ENCODE measurements at places on chromosomes 5 and 9.

DNA sequence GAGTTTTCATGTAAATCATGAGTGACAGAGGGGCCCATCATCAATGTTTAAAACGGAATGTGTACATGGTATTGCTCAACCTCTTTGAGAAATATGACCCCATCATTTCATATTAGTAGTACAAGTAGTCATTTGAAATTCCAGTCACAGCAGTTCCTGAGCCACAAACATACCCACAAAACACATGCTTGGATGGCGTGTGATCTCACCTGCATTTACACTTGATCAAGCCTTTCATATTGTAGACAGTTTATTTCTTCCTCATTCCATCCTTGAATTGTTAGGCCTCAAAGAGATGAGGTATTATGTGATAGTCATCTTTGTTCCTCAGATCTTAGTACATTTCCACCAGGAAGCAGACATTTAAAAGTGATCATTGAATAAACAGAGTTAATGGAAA, 96.8 kb upstream of the TAS2R1 start:
- DNase-seq, result no peak

GRCh38 chr5:6649186-6649585, 15.9 kb downstream of the SRD5A1 start:
- DNase-seq, result no peak

- DNase-seq, result no peak
Observed at GRCh38 chr5:61423487-61424145, 91.6 kb downstream of the ZSWIM6 start.

DNA sequence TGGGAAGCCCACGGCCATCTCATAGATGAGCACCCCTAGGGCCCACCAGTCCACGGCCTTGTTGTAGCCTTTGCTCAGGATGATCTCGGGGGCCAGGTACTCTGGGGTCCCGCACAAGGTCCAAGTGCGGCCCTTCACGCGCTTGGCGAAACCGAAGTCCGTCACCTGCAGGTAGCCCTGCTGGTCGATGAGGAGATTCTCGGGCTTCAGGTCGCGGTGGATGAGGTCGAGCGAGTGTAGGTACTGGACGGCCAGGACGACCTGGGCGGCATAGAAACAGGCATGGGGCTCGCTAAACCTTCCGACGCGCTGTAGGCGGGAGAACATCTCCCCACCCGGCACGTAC, 558 bp downstream of the PRKACG start:
- DNase-seq, result no peak

DNA sequence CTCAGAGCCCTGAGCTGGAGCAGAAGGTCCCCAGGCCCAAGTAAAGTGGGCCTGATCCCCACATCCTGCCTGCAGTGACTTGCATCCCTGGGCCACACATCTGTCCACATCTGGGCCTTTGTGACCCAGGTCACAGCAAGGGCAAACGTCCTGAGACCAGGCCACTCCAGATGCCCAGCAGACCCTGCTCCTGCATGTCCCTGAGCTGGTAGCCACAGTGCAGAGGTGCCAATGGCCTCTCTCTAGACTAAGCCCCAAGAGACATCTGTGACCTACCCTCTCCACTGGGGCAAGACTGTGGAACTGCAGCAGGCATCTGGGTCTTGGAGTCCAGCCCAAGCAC, 2.5 kb downstream of the FLT4 start:
- no peak for DNase-seq

GRCh38 chr5:18220631-18221030, 586.4 kb downstream of the TAF11L14 start:
- no peak for DNase-seq

DNA sequence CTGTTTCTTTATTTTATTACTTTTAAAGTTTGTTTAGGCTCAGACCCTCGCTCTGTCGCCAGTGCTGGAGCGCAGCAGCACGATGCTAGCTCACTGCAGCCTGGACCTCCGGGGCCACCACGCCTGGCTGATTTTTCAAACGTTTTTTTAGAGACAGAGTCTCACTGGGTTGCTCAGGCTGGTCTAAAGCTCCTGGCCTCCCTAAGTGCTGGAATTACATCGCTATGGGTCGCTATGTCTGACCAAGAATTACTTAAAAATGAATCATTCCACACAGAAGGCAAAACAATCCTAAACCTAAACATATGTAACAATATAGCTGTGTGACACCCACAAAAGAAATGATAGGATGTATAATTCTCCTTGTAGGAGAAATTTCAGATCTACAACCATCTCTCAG, 86.9 kb upstream of the SIMC1 start:
- no peak for DNase-seq

Measured in KBM-7 (cell line).